Activated gamma-delta T cell (primary cell): ENCODE measurements at places on chromosomes 12 and 14.

GRCh38 chr12:106305376-106305775 lies 2.8 kb downstream of the TCP11L2 start:
- no peak for DNase-seq

GRCh38 chr12:24798335-24798734 lies 150.6 kb downstream of the BCAT1 start:
- no peak for DNase-seq

DNA sequence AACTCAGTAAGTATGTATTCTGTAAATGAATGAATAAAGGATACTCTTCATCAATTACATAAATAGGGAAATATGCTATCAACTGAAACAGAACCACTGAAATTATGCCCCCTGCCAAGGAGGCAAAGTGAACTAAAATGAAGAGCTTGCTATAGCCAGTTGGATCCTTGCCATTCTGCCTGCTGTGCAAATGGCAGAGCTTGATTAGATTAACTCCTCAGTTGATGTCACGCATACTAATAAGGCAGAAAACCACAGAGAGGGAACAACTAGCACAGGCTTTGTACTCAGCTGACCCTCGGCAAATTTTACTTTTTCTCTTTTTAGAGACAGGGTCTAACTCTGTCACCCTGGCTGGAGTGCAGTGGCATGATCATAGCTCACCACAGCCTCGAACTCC lies 36.7 kb upstream of the FERMT2 start:
- DNase-seq, result no peak

DNA sequence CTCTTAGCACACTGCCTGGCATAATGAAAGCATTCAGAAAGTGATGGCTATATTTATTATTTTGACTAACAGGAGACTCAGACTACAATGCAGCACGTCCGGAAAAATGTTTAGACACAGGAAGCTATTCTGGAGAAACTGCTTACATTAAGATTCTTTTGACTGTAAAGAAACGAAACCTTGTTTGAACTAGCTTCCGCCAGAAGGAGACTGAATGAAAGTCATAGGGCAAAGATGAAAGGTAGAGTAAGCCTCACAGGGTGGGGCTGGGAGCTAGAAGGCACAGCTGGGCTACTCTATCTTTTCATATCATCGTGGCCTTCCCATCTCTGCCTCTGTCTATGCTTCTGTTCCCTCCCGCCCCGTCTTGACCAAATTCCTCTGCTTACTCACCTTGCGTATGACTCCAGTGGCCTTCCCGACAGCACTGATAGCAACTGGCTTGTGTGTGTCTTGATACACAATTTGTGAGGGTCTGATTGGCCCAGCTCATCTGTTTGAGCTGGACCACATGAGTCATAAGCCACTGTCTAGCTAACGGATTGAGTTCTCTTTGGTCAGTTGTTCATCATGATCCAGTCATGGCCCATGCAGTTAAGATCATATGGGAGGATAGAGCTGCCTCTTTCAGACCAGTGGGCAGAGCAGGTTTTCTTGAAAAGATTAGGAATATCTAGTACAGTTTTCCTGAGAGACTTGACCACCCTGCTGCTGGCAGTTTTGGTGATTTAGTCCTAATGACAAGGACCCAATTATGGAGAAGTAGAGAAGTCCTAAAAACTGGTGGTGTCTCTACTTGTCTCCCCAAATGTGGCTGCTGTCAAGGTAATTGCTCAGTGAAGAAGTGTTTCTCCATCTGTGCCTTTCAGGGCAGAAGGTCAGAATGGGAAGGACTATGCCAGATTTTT lies 151.5 kb upstream of the SLC38A2 start:
- no peak for DNase-seq

DNA sequence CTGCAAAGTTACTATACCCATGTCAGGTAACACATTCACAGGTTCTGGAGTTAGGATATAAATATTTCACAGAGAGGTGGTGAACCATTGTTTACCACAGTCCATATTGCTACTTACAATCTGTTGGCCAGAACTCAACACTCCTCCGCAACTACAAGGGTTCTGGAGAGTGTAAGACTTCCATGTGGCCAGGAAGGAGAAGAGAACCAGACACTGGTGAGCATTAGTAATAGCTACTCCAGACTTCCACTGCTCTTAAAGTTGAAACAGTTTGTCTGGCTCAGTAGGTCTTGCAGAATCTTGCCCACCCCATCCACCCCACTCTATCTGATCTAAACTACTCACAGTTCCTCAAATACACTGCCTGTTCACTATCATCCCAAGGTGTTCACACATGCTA lies 369.6 kb downstream of the DUSP6 start:
- DNase-seq, result no peak

DNA sequence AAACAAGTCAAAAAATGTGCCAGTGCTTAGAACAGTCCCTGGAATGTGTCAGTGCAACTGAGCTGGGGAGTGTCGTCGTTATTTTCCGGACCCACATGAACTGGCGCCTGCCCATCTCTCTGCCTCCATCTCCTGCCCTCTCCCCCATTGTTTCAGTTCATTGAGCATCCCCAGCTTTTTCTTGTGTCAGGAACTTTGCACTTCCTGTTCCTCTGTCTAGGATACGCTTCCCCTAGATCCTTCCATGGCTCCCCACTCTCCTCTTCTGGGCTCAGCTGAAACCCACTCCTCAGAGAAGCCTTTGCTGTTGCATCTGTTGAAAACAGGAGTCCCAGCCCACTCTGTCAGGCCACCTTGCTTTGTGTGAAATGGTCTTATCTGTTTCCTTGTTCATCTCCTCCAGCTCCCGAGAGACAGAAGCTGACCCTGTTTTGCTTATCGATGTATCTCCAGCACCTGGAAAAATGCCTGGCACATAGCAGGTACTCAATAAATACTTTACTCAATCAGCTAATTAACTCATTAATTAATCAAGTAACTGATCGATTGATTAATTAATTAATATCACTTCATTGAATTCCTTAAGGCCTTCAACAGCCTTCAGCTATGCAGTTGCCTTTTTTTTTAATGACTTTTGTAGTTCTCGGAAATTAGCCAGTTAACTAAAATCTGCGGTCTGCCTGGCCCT lies 2.7 kb upstream of the SCARB1 start:
- DNase-seq, result no peak

GRCh38 chr14:75982266-75983018 lies 647 bp upstream of the TGFB3 start:
- DNase-seq, result peak; percentile 50

DNA sequence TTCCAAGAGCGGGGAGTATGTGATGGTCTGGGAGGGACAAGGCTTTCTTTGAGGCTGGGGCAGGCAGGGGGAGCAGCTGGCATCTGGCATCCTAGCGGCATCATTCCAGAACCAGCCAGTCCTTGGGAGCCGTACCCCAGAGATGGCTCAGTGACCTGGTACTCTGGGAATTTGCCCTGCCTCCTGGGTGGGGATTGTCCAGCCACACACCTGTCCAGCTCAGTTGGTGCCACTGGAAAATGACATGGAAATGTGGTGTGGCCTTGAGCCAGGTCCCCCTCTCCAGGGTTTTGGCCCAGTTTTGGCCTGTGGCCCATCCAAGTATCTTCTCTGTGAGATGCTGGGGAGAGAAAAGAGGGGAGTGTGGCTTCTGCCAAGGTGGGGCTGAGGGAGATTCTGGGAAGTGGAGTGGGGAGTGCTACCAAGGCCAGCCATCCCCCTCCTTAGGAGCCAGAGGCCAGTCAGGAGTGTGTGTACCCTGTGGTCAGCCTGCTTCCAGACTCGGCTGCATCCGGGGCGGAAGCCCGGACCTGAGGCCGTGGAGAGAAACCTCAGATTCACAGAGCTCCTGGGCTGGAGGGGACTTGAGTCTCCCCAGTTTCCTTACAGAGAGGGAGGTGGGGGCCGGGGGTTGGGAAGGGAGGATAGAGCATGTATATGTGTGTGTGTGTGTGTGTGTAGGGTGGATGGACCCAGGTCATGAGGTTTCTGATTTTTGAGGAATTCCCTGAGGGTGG lies 14.7 kb upstream of the KRT80 start:
- DNase-seq, result no peak

DNA sequence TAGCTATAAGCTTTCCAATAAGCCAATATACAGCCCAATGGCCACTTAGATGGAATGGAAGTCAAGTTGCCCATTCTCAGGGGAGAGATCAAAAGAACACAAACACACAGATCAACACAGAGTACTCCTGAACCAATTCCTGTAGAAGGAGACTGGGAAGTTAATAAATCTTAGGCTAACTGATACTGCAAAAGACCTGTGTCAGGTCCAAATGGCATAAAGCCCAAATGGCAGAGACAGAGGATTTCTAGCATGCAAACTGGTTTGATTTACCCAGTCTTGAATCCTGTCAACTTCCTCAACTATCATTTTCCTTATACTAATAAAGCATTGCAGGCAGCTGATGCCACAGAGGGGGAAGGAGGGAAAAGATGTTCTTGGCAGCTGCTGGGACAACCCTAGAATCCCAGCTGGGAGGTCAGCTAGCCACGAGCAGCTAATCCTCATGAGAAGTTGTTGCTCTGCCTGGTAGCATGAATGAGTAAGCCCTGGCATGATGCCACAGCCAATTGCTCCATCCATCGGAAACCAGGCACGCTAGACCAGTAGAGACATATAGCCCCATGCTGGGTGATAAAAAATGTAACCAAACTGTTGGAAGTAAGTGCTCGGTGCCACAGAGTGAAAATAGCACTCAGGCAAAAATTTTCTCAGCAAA lies 26.2 kb downstream of the ANG start:
- no peak for DNase-seq
